ENCODE measurements at places on chromosomes 1 and 21.

- DNase-seq, result no peak
Observed at GRCh38 chr1:15167386-15167785, 13.8 kb downstream of the TMEM51 start.

GRCh38 chr1:44616284-44616990 is 57.8 kb downstream of the TMEM53 start:
- DNase-seq, result no peak

DNA sequence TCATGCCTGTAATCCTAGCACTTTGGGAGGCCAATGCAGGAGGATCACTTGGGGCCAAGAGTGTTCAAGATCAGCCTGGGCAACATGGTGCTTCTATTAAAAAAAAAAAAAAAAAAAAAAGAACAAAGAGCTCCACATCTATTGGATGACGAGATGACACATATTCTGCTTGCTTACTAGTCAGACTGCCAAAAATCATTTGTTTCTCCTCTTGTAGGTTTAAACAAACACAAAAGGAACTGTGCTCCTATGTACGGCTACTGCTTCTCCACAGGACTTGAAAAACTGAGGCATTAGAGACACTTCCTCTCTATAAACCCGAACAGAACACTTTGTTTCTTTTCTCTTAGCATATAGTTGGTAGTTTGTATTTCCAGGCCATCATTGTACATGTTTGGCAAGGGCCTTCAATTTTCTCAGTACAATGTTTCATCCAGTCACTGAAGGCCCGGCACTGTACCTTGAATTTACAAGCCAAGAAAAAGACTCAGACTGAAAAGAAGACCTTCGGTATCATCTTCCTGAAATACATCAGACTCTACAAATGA is 6.0 kb downstream of the TRIT1 start:
- no peak for DNase-seq

- no peak for DNase-seq
Observed at GRCh38 chr1:240511789-240512188, 100.2 kb downstream of the GREM2 start.

DNA sequence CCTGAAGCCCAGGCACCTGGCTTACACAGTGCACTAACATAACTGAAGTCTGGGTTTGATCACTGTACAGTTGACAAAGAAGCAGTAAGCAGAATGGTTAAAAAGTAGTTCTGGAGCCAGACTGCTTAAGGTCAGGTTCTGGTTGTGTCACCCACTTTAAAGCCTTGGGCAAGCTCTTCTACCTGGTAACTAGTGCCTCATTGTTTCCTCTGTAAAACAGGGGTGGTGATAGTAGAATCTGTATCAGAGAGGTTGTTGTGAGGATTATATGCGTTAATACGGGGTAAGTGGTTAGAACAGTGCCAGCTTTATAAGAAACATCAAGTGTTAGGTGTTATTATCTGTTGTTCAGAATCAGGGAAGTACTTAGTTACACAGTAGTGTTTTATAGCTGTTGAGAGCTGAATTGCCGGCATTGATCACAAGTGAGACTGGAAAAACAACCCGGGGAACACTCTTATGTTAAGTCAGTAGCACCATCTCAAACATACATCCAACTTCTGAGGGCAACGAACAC is 3.7 kb downstream of the BACH1 start:
- no peak for DNase-seq

DNA sequence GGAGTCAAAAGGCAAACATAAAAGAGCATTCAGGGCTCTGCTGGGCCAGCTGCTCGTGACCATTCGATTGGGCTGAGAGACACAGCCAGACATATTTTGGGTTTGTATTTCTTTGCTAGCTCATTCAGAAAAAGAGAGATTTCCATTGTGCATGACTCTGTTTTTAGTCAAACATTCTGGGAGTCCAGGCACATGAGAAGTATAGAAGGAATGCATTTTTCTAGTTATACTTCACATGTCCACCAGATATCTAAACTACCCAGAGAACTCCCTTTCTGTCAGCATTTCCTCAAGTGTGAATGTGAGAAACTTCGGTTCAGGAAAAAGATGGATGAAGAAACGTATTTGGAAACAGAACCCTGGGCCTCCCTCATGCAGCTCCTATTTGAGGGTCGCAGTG is 6.3 kb upstream of the KCNE1 start:
- no peak for DNase-seq

GRCh38 chr1:29201595-29202051 is 19.9 kb upstream of the SRSF4 start:
- DNase-seq, result no peak

- no peak for DNase-seq
Observed at GRCh38 chr1:216617081-216617875, 106.0 kb downstream of the ESRRG start.

DNA sequence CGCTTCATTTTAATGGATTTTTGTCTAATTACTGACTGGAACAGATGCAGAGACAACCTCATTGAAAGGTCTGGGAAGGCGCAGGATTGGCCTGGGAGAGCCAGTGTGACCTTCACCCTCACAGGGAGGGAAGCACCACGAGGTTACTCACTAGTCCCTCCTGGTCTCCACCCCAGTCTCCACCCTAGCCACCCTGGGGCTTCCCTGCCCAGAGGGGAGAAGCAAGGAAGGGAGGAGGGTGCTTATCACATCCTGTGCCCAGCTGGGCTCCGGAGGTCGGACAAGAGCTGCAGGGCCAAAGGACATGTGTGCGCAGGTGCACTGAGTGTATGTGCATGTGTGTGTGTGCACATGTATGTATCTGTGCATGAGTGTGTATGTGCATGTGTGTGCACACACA is 220.1 kb upstream of the VAMP3 start:
- no peak for DNase-seq

DNA sequence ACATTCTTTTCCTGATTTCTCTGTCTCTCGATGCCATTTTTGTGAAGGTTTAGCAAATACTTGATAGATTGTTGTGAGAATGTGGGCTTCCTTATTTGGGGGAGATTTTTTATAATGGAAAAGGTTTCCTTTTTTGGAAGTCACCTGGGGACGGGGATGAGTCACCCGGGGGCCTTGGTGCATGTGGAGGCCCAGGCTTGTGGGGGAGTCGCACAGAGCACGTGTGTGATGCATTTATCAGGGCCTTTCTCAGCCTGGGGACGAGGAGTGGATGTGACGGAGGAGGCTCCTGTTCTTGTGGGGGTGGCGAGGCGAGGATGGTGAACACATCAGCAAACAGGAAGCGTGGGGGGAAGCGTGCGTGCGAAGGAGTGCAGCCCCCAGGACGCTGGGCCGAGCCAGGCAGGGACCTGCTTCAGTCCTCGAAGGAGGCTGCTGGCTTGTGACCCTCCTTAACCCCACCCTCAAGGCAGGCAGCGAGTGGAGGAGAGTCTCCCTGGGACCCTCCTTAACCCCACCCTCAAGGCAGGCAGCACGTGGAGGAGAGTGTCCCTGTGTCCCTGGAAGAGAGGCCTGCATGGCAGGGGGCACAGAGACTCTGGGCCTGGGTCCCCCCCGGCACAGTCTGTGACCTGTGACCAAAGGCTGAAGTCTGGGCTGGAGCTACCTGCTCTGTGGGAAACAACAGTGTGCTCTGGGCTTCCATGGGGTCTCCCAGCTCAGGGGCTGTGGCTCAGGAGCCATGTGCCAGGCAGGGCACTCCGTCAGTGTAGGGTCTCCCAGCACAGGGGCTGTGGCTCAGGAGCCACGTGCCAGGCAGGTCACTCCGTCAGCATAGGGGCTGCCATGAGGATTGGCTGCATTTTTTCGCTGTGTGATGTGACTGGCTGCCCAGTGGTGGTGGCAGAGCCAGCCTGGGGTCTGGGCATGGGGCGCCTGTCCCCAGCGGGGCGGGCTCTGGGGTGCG is 57.2 kb downstream of the AGPAT3 start:
- no peak for DNase-seq

All from stimulated activated CD8-positive, alpha-beta memory T cell treated with anti-CD3 and anti-CD28 coated beads, Interleukin-15, amount 100 ng/mL, for 24 hours (primary cell).